ENCODE measurements at places on chromosomes 6 and 20. TPM values are rescaled to one million over a fixed set of nuclear protein-coding genes. Genes with fewer than 3 reads are reported as not detected.
A peak's percentile ranks its signal among the peaks of the same experiment; 100 is the strongest.

MLN gene
- total RNA-seq = not detected

MTFR2 gene
- total RNA-seq = 0.79 TPM

MRAP2 gene
- total RNA-seq = 0.26 TPM

TINAG gene
- not detected for total RNA-seq

C2 gene
- total RNA-seq = 0.26 TPM

PCSK2 gene
- not detected for total RNA-seq

PNLDC1 gene
- 0.26 TPM for total RNA-seq

ARMC2 gene
- 0.77 TPM for total RNA-seq

FOXO3 gene
- 28.7 TPM for total RNA-seq

GRCh38 chr6:19697744-19698290, 139.4 kb upstream of the ID4 start:
- DNase-seq = peak; percentile 66

DNA sequence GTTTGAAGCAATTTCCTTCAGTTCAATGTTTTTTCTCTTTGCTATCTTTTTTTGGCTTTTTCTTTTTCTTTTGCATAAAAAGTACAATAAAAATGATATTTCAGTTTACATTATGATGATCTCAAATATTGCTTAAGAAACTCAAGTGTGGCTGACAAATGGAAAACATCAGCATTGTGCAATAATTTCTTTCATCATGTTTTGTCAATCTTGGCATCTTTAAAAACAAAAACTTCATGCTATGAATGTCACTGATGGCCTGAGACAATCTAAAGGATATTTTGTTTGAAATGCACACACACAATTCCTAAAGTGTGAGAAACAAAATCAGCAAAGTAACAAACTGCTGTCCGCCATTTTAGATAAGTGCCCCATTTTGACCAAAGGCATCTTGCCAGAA, 13.9 kb upstream of the MTCL3 start:
- peak; percentile 36 for DNase-seq

DNA sequence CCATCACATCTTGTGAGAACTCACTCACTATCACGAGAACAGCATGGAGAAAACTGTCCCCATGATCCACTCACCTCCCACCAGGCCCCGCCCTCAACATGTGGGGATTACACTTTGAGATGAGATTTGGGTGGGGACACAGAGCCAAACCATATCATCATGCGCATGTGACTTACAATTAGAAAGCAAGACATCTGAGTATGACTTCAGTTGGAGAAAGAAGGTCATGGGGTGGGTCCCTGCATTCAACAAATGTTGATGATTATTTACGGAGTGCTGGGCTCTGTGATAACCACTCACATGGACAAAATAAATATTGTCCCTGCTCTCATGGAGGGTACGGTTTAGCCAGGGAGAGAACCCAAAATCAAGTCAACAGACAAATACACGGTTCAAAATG, 37.9 kb downstream of the VSTM2L start:
- no peak for DNase-seq

DNA sequence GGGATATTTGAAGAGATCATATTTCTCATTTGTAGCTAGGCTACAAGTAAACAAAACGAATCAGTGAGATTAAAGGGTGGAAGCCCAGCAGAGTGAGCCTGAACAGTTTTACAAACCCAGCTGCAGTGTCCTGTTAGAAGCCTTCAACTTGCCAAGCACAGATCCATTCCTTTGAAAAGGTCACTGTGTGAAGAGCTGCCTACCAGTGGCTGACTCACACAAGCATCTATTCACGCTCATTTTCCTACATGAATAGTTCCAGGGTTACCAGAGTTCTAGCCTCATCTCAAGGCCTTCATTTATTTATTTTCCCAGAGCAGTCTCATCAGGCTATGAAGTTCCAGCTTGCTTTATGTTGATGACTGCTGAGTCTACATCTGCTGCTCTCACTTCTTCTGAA, 25.7 kb upstream of the MLIP start:
- peak; percentile 5 for DNase-seq

- no peak for DNase-seq
Observed at GRCh38 chr6:89500611-89501010, 67.7 kb downstream of the ANKRD6 start.

DNA sequence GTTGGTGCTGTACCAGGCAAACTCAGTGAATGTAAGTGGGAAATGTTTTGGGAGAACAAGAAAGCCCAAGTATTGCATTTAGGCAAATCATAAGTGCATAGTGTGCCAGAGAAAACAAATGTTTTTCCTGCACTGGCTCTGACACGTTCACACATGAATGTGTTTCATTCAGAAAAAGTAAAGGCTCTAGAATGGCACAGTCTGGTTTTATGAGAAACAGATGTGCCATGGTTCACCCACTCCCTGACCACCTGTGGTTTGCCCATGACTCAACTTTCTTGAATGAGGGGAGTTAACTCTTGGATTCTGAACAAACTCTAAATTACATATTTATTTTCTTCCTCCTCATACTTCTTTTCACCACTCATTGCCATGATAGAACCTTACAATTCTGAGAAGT, 126.9 kb downstream of the KCNQ5 start:
- DNase-seq = peak; percentile 93

DNA sequence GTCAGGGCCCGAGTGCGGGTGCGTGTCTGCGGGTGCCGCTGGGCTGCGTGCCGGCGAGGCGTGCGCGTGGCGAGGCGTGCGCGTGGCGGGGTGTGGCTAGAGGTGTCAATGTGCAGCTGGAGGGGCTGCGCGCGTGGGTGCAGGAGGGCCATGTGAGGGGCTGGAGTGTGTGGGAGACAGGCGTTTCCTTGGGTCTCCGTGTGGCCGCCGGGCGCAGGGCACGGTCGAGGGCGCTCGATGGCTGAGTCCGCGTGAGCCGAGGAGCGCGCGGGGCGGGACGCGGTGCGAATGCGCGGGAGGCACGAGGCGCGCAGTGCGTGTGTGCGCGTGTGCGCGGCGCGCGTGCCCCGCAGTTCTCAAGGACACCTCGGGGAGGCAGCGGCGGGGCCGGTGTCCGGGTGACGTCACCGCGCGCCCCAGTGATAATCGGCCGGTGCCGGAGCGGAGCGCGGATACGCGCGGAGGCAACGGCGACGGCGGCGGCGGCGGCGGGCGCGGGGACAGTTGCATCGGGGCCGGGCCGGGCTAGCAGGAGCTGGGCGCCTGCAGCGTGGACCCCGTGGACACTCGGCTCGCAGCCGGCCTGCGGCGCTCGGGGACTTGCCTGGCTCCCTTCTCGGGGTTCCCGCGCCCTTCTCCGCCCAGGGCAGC, 38.7 kb downstream of the YTHDF1 start:
- no peak for DNase-seq

GRCh38 chr6:109874621-109875020, 103.5 kb upstream of the GPR6 start:
- DNase-seq = no peak

GRCh38 chr6:34539181-34539580, 16.9 kb downstream of the SPDEF start:
- no peak for DNase-seq

DNA sequence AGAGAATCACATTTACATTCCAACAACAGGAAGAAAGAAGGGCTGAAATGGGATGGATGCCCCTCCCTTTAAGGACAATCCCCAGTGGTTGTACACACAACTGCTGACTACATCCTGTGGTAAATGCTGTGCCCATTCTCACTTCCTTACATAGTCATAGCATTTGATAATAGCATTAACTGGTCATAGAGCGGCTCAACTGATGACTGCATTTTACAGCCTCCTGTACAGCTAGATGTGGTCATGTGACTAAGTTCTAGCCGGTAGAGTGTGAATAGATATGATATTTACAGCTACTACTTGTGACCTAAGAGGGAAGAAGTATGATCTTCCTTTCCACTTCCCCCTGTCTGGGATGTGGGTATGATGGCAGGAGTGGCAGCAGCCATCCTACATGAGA, 24.7 kb downstream of the KCNK17 start:
- DNase-seq = peak; percentile 27

- DNase-seq = no peak
Observed at GRCh38 chr6:157089258-157089657, 234.1 kb downstream of the TMEM242 start.

DNA sequence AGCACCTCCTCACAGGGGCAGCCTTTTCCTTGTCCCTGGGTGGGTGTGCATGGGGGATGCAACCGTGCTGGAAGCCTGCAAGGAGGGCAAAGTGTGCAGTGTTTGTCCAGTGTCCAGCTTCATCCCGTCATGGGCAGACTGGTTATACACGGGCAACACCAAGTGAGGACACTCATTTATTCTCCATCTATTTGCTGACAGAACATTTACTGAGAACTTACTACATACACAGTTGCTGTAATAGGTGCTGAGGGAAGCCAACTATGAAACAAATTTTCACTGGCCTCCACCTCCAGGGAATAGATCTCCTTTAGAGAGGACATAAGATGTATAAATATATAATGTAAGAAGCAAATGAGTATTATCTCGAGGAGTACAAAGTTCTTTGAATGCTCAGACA, 136.7 kb downstream of the LRFN2 start:
- no peak for DNase-seq

- no peak for DNase-seq
Observed at GRCh38 chr6:43274916-43275597, 23.0 kb upstream of the SLC22A7 start.

GRCh38 chr20:21125072-21125848, 622 bp upstream of the KIZ start:
- DNase-seq = peak; percentile 39

GRCh38 chr6:139256087-139256486, 35.7 kb downstream of the TXLNB start:
- no peak for DNase-seq

GRCh38 chr6:16819752-16820151, 58.5 kb upstream of the ATXN1 start:
- peak; percentile 40 for DNase-seq

- peak; percentile 86 for DNase-seq
Observed at GRCh38 chr6:53124131-53124800, 24.4 kb downstream of the GCM1 start.

DNA sequence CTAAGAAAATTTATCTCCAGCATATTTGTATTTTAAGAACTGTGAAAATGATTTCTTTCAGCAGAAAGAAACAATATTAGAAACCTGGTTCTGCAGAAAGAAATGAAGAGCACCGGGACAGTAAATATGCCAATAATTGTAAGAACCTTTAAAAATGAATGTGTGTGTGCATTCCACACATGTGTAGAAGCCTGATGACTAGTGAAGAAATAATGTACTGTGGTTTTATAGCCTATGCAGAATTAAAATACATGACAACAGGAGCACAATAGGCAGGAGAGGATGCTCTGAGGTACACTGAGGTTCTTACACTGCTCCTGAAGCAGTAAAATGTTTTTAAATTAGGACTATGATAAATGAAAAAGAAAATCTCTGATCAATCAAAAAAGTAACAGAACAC, 48.9 kb downstream of the SNX14 start:
- DNase-seq = no peak
